ENCODE measurements at places on chromosomes 1 and 21.
A peak's percentile ranks its signal among the peaks of the same experiment; 100 is the strongest.

DNA sequence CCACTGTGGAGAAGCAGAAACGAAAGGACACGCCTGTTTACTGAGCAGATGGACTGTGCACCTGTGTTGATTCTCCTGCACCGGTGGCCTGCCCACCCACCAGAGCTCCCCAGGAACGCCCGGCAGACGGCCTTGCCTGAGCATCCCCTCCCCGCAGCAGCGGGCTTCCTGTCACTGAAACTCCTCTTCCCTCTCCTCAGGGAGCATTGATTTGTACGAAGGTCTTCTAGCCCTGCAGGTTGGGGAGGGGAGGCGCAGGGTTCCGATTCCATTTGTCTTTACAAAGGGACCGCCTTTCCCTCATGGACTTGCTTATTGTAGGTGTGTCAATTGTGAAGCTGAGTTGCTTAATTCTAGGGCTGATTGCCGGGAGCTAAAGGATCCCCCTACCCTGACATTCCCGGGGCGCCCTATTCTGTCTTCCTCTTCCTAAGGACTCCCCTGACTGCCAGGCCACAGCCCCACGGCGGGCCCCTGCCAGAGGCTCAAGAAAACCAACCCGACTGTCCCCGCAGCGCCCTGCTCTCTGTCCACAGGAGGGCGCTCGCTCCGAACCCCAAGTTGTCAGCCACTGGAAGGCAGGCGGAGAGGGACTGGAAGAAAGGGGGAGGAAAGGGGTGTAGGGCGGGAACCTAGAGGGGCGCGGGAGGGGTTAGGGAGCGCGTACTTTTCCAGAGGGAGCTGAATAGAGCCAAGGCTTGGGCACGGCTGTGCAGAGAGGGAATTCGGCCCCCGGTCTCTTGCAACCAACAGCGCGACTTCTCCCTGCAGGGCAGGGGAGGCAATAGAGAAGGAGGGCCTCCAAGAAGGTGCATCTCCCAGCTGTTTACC lies 2.8 kb downstream of the S100A6 start:
- DNase-seq = peak; percentile 61

- DNase-seq = no peak
Observed at GRCh38 chr1:109705411-109705810, 6.6 kb upstream of the GSTM5 start.

- DNase-seq = no peak
Observed at GRCh38 chr21:34632498-34632897, 17.6 kb upstream of the RCAN1 start.

DNA sequence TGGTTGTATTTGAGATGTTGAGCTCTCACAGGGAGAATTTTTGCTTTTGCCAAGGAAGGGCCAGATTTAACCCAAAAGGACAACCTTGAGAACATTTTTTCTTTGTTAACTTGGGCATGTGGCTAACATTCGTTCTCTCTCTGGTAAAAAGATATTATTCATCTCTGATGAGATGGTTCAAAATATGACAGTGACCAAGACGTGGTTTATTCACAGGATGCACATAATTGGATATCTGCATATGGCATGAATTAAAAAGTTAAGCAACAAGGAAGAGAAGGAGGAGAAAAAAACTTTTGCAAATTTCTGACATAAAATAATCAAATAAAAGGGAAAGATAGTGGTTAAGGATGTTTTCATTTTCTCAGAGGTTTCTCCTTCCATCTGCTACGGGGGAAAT lies 43.1 kb upstream of the BCL10 start:
- no peak for DNase-seq

GRCh38 chr1:200172311-200172710 lies 144.8 kb downstream of the NR5A2 start:
- no peak for DNase-seq

DNA sequence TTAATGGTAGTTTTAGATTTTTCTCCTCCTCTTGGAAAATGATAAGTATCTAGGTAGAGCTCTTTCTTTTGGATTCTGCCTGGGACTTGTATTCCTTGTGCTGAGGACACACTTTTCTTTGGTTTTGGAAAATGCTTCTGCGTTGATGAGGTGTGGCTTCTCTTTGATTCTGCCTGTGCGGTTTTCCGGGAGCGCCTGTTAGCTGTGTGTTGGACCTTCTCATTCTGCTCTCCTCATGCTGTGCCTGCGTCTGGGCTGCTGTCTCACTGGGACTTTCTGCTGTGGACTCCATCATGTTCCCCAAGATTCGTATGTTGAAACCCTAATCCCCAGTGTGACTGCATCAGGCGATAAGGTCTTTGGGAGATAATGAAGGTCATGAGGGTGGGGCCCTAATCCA lies 21.0 kb downstream of the C1orf174 start:
- DNase-seq = no peak

DNA sequence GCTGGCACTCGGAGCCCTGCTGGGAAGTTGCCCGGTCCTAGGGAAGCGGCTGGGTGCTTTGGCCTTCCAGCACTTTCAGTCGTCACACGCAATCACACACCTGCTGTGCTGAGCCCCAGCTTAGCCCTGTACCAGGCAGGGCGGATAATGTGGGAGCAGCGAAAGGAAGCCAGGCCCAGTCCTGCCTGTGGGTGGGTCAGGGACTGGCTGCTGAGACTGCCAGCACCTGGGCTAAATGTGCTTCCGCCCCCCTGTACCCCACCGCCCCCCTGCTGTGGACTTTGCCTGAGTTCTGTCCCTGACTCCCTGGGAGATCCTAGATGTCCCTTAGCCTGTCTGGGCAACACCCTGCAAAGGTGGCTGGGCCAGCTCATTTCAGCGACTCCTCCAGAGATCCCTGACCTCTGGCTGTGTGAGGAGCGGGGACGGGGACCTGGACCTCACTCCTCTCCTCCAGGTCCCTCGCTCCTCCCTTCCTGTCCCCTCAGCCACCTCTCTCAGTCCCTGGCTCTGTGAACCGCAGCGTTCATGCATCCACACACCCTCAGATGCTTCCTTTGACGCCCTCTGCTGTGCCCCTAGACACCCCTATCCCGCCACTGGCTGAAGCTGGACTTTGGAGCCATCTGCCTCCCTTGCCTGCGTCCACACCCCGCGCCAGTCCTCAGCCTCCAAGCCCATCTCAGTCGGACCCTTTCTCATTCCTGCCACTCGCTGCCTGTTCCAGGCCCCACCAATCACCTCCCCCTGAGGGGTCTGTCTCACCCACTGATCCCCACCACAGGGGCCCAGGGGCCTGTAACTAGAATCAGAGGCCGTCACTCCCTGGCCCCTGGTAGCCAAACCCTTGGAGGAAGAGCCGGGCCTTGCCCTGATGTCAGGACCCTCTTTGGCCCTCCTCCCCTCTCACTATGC lies 1.4 kb downstream of the MMEL1 start:
- no peak for DNase-seq

- no peak for DNase-seq
Observed at GRCh38 chr1:167297222-167298214, 76.8 kb downstream of the POU2F1 start.

GRCh38 chr21:45013260-45013841 lies 61.0 kb upstream of the ADARB1 start:
- DNase-seq = no peak

GRCh38 chr1:63497577-63497976 lies 25.4 kb downstream of the ITGB3BP start:
- DNase-seq = no peak

GRCh38 chr1:236465231-236465958 lies 58.4 kb upstream of the LGALS8 start:
- DNase-seq = no peak

DNA sequence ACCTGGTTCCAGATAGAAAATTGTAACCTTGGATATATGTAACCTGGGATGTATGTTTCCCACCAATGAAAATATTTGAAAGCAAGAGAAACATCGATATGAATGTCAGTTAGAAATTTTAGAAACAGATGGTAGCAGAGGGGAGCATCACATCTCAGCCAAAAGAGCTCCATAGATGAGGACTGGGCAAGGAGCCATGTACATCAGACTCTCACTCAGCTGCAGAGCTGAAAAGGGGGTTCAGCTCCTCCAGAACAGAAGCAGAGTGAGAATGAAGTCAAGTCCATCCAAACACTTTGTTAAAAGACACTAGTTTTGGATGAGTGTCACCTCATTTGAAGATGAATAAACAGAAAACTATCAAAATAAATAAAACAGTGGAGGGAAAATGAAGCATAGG lies 202.4 kb downstream of the HMCN1 start:
- DNase-seq = no peak

GRCh38 chr1:207440626-207441025 lies 13.5 kb upstream of the CR2 start:
- DNase-seq = no peak

DNA sequence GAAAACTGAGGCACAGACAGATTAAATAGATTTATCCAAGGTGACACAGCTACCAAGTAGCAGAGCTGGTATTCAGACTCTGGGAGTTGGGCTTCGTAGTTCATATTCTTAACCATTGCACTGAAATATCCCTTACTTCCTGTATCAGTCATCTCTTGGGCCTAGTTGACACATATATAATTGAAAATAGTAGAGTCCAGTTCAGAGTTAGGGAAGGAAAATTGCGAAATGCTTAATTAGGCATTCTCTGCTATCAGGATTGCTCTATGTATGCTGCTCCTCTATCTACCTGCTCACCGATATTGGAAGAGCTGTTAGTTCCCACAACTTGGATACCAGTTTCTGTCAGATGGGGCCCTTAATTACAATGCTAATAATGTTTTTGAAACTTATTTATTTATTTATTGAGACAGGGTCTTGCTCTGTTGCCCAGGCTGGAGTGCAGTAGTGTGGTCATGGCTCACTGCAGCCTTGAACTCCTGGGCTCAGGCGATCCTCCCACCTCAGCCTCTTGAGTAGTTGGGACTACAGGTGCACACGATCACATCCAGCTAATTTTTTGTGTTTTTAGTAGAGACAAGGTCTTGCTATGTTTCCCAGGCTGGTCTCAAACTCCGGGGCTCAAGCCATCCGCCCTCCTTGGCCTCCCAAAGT lies 8.2 kb downstream of the RCOR3 start:
- DNase-seq = no peak

GRCh38 chr1:67534627-67535065 lies 104.4 kb upstream of the SERBP1 start:
- no peak for DNase-seq

GRCh38 chr1:101314244-101314643 lies 77.4 kb downstream of the S1PR1 start:
- DNase-seq = no peak

- DNase-seq = no peak
Observed at GRCh38 chr1:42096554-42096953, 56.7 kb upstream of the GUCA2B start.

- DNase-seq = no peak
Observed at GRCh38 chr1:89941110-89941766, 53.7 kb upstream of the ZNF326 start.

- no peak for DNase-seq
Observed at GRCh38 chr21:40901691-40902090, 54.7 kb upstream of the DSCAM start.

DNA sequence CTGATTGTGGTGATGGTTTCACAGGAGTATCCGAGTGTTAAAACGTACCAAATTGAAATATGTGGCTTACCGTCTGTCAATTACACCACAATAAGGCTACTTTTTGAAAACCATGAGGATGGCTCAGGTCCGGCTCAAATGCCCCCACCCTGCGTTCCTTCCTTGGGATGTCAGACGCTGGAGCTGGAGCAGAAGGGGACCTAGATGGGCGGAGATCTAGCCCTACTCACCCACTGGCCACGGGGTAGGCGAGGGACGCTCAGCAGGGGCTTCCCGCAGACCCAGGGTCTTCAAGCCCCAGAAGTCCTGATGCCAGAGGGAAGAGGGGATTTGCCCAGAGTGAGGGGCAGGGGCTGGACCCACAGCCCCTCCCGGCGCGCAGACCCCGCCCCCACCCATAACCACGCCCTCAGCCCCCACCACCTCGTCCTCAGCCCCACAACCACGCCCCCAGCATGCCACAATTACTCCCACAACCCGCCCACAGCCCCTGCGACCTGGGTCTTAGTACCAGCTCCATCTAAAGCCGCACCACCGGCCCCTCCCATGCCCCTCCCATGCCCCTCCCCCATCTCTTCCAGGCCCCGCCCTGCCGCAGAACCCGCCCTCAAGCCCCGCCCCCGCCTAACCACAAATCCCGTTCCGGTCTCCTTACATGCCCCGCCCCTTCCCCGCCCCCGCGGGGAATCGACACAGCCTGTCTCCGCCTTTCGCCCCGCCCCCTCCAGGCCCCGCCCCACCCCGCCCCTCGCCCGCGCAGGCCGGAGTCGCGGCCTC lies at the start of gene LRRC3:
LRRC3 (plus strand) TSS at position 764 of the 777 bp plus-strand sequence. CDS start 1,135 bp downstream, outside the sequence.
- peak; percentile 71 for DNase-seq

DNA sequence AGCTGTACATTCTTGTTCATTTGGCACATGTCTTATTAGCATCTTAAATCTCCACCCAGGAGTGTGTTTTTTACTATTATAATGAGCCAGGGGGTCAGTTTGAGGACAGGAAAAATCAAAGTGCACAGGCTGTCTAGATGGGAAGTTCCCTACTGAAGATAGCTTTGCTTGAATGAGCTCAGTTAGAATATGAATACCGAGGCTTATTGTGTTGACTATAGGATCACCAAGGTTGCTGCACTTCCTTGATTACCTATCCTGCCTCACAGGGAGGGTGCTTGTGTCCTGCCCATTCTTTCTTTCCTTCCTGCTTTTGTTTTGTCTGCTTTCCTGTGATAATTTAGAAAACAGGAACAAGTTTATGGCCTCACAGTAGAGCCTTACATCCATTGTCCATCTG lies 16.3 kb downstream of the PHGDH start:
- no peak for DNase-seq

- DNase-seq = no peak
Observed at GRCh38 chr1:18770799-18771198, 88.7 kb downstream of the TAS1R2 start.

DNA sequence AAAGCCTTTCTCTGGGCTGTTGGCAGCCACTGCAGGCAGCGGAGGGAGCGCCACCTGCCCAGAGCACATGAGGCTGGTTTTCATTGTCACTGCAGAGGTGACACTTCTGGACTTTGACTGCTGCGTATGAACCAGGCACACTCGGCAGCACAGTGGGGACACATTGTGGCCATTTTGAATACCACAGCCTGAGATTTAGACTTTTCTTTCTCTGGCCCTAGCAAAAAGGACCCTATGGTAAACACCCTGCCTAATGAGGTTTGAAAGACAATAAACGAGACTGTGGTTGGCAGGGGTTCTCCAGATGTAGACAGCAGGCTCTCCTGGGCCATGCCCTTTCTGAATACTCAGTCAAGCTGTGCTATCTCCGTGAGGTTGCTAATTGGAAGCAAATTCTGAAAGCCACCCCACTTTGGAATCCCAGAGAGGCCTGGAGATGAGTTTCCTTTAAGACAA lies 12.0 kb upstream of the KCNE2 start:
- no peak for DNase-seq

- no peak for DNase-seq
Observed at GRCh38 chr21:41232013-41232412, 64.1 kb downstream of the BACE2 start.

DNA sequence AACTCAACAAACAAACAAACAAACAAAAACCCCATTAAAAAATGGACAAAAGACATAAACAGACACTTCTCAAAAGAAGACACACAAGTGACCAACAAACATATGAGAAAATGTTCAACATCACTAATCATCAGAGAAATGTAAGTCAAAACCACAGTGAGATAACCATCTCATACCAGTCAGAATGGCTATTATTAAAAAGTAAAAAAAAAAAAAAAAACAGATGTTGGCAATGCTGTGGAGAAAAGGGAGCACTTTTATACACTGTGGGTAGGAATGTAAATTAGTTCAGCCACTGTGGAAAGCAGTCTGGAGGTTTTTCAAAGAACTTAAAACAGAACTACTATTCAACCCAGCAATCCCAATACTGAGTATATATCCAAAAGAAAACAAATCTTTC lies 94.7 kb downstream of the PLPP3 start:
- no peak for DNase-seq

Measured in effector memory CD4-positive, alpha-beta T cell (primary cell).